LoVo (cell line): ENCODE measurements at places on chromosomes 6 and 20.
A peak's percentile ranks its signal among the peaks of the same experiment; 100 is the strongest.

DNA sequence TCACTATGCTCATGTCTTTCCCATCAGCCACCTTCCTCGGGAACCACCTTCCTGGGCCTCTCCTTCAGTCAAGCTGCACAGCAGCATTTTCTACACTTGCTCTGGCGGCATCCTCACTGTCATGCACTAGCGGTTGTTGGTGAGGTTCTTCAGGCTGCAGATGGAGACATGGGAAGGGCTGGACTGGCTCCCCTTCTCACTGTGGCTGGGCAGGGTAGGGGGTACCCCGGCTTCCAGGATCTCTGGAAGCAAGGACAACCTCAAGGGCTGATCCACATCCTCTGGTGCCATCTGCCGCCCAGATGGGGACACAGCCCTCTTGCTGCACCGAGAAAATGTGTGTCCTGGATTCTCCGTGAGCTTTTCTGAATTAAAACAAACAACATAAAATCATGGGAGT, 180.1 kb upstream of the RNF24 start:
- no peak for DNase-seq

DNA sequence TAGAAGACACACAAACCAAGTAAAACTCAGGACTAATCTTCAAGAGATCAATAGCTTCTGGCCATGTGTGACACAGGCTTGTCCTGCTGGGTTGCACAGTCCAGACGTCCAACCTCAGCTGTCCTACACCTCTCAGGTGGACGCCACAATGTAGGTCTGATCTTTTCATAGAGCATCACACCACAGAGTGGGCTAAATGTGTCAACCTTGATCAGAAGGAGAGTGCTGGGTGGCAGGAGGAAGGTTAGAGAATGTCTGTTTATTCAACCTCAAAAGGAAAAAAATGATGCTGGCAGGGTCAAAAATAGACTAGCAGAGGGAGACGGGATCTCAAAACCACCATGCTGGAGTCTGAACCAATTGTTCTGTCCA, 41.7 kb downstream of the GFOD1 start:
- no peak for DNase-seq

DNA sequence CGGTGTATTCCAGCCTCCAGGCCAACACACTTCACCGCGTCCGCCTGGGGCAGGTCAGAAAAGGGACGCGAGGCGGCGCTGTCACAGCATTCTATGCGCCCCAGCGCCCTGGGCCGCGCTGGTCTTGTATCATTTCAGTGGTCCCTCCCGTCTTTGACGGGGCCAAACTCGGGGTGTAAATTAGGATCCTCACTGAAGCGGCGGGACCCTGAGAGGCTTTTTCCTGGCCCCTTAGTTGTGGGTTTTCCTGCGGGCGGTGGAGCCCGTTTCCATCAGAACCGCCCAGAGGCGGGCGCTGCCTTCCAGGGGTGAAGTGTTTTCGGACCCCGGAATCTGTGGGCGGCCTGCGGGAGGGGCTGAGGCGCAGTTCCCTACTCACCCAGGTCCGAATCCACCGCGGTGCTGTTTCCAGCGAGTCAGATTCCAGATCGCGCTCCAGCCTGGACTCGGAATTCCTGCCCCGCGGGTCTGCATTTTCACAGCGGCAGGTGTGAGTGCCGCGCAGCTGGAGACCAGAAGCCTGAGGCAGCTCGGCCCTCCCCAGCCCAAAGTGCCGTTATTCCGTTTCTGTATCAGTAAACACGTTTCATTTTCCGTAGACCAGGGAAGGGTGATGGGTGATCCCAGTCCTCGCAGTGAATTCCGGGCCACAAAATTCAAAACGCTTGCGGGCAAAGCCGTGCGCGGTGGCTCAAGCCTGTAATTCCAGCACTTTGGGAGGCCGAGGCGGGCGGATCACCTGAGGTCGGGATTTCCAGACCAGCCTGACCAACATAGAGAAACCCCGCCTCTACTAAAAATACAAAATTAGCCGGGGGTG, 3.9 kb upstream of the MICB start:
- peak; percentile 85 for DNase-seq

DNA sequence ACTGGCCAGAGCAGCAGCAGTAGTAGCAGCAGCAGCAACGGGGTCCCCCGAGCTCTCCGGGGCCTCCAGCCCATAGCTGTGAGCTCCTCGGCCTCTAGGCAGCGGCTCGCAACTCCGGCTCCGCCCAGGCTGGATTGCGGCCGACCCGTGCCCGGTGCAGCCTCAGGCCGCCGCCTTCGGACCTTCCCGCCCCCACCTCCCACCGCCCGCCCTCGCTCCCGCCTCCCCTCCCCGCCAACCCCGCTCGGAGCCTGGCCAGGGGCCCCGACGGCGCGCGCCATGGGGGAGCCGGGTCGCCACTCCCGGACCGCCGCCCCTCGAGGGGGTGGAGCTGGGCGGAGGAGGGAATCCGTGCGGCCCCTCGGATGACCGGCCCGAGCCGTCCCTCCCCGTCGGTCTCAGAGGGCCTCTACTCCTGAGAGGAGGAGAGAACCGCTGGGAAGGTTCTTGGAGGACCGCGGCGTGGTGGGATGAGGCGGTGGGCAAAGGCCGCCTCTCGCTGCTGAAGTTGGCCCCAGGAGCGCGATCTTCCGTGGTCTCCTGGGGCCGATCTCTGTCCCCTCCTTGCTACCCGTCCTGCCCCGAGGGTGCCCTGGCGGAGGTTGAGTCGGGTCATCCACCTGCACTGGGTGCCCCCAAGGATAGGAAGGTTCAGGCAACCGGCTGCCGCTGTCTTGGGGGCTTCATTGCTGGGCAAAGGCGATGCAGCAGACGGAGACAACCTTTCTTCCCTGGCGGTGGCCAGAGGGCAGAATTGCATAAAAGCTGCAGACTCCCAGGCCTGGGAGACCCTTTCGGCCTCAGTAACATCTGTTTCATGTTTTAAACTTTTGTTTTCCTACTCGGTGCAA, at the start of gene ADAM33:
Gene ADAM33, minus strand, starts transcription at position 80 of the 851 bp plus-strand sequence. Its CDS starts 6 bp downstream, at position 74.
- DNase-seq, result no peak

GRCh38 chr20:12659942-12660341, 348.8 kb upstream of the SPTLC3 start:
- no peak for DNase-seq

- no peak for DNase-seq
These were observed at the start of gene ZBP1 for GRCh38 chr20:57620274-57620990. Gene ZBP1 (minus strand): TSS chr20:57620426. CDS start chr20:57620295, 131 bp downstream.

DNA sequence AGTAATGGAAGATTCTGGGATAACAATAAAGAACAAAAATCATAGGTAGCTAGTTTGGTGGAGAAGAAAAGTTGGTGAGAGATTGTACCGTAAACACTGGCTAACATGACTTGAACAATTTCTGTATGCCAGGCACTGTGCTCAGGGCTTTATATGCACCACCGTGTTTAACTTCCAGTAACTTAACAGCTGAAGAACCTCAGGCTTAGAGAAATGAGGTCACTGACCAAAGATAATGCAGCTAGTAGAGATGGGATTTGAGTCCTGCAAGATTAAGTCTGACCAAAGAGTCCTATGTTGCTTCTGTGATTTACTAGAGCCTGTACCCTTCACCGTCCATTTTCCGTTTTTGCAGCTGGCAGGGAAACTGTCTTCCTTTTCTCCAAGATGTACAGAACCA, 2.7 kb downstream of the CSTF1 start:
- DNase-seq, result no peak

- DNase-seq, result no peak
These were observed 117.0 kb downstream of the TMEM200A start for GRCh38 chr6:130482645-130483390.

DNA sequence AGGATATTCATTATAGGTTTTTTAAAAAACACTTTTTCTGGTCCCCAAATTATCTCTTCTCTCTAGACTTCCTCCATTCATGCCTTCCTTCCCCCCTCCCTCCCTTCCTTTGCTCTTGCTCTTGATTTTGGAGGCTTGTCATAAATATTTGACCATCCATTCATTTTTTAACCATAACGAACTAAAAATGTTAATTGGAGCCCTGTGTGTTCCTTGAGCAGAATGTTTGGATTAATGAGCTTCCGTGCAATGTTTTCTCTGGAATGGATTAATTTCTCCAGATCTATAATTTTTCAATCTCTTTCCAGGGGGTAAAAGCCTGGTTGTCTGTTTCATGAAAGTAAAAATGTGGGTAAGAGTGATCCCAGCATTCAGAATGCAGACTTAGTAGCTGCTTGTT, 155.5 kb downstream of the ESR1 start:
- DNase-seq, result no peak

GRCh38 chr6:165637586-165637985, 25.5 kb downstream of the PDE10A start:
- DNase-seq, result no peak

DNA sequence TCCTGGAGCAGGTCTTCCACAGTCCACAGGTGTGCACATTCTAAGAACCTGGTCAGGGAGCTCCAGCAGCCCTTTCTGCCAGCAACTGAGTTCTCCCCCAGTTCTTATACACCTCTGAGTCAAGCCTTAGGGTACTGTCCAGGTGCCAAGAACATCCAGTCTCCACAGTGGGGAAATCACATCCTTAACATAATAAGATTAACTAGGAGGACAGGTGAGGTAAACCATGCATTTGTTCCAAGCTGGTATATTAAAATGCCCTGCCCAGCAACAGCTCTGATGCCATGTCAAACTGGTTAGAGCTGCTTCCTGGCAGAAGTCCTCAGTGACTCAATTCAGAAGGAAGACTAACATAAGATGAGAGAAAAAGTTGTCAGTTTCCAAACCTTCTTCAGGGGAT, 303.9 kb upstream of the SGK1 start:
- no peak for DNase-seq

DNA sequence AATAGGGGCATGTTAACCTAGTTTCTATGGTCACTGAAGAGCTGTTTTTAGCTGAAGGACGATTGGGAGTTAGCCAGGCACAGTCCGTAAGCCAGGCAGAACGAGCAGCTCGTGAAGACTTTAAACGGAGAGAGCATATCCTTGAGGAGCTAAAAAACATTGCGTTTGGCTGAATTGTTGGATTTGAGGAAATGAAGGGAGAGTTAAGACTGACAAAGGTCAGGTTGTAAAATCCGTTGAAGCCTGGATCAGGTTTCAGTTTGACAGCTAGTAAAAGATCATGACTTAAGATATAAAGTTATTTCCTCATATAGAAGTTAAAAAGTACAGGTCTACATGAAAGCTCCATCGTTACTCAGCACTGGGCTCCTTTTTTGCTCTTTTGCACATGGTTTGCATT, 2.8 kb downstream of the DBNDD2 start:
- no peak for DNase-seq
